ENCODE measurements at places on chromosomes 4 and X.

- DNase-seq = no peak
Observed at GRCh38 chr4:144578681-144579080, 67.3 kb upstream of the HHIP start.

GRCh38 chr4:92172203-92172602 lies 131.6 kb upstream of the GRID2 start:
- no peak for DNase-seq

GRCh38 chr4:185404031-185404430 lies 7.4 kb downstream of the ANKRD37 start:
- DNase-seq = no peak

- DNase-seq = no peak
Observed at GRCh38 chr4:165612936-165613335, 234.1 kb downstream of the CPE start.

- DNase-seq = no peak
Observed at GRCh38 chr4:17188125-17188524, 289.7 kb upstream of the LDB2 start.

DNA sequence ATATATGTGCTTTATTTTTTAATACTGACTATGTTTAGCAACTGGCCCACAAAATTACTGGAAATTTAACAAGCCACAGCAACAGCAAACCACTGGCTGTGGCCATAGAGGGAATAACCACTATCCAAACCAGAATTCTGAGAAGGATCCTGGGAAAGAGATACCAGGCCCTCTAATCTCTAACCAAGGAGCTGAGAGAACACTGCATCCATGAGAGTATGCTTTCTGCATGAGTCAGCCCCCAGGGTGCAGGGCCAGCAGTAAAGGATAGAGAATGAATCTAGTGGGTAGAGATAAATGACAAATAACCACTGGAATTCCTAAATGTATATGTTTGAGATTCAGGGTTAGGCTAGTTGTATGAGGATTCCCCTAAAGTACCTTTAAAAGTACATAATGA lies 221.8 kb downstream of the KIT start:
- DNase-seq = no peak

DNA sequence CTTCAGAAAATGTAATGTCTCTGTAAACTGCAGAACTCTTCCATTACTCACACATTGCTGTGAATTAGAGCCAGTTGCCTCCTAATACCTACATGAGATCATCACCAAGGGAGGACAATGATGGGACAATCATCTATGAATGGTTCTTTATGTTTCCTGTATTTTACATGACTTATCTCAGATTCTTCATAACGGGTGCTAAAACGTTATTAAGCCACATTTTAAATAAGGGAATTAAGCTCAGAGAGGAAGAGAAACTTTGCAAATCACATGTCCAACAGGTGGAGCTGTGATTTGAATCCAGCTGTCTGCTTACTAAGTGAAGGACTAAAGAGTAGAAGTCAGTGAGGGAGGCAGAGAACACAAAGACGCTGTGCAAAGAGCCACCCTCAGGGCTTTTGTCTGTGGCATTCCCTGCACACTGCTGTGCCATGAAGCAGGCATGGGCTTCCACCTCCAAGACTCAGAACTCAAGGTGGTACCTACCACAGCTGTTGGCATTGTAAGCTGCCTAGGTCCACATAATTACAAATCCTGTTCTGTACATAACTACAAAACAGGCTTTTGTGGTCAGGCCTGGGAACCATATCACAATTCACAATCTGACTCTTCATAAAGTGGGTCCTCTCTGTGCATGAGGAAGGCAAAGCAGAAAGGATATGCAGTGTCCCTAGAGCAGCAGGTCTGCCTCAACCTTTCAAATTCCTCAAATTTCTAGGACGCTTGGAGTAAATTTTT lies 12.8 kb downstream of the TBC1D9 start:
- no peak for DNase-seq

- no peak for DNase-seq
Observed at GRCh38 chrX:57902633-57903032, 7.6 kb downstream of the ZXDA start.

- no peak for DNase-seq
Observed at GRCh38 chr4:3365871-3366842, 73.3 kb downstream of the RGS12 start.

GRCh38 chrX:44042751-44043150 lies 69.6 kb upstream of the NDP start:
- DNase-seq = no peak

- DNase-seq = no peak
Observed at GRCh38 chrX:4935846-4936245, 1222.4 kb upstream of the PRKX start.

DNA sequence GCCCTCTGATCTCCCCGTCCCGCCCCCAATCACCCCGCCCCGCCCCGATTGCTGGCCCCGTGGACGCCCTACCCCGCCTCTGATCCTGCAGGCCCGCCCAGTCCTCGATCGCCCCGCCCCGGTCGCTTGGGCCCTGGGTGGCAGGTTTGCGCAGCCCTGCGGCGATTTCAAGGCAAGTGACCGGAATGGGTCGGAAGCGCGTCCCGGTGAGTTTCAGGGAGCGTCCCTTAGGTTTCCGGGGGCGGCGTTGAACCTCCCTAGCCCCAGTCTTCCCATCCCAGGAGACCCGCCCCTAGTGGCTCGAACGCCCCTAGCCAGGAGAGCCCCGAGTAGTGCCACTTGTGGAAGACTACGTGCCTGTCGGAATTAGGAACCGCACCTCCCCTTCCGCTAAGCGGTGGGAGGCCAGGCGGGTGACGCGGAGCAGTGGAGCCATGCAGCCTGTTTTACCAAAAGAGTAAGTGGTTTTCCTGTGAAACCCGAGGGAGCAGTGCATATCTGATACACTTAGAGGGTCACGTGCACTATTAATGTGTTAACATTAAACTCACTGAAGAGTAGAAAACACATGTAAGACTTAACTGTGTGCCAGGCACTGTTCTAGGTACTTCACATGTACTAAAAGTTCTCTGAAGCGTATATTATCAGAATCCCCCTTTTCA lies 354 bp upstream of the TEC start:
- peak; percentile 79 for DNase-seq

- no peak for DNase-seq
Observed at GRCh38 chr4:105707782-105708180, 708 bp downstream of the INTS12 start.

DNA sequence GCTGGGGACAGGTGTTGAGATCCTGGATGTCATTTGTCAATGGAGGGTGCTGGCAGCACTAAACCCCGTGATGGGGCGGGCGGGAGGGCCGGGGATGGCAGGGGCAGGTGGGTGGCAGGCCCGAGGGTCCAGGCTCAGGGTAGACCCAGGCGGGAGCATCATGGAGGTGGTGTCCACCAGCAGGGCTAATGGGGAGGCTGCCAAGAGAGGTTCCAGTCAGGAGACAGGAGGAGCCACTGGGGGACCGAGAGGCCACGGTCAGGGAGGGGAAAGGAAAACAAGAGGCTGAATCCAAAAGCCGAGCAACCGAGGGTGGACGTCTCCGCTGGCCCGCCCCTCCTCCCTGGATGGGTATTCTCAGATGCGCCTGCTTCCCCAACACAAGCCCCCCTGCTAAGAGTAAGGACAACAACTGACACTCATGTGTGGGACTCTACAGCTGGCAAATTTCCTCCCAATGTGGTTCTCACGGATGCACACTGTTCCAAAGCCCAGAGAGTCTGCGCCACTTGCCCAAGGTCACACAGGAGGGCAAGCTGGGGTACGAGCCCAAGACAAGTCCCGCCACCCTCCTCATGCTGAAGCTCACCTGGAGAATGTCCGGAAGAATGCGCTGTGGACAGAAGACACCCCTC lies 132.0 kb downstream of the CPZ start:
- DNase-seq = no peak

GRCh38 chrX:45873781-45874180 lies 671.4 kb downstream of the ZNF674 start:
- no peak for DNase-seq

- DNase-seq = no peak
Observed at GRCh38 chrX:37472836-37473235, 98.6 kb upstream of the LANCL3 start.

- no peak for DNase-seq
Observed at GRCh38 chrX:149568701-149569296, 18.5 kb downstream of the MAGEA9B start.

DNA sequence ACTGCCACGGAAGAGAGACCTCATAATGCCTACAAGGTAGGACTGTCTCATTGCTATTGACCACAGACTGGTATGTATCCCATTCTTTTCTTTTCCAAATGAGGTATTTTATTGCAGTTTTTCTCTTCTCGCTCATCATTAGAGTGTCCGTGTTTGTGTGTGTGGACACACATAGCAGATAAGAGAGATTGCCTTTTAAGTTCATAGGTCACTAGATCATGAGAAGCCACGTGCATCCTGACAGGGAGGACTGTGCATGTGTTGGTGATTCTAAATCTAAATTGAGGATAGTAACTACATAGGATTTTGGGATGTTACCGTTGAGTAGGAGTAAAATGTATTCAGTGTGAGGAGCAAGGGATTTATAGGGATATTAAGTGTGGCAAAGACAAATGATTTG lies 37.3 kb downstream of the HPGD start:
- no peak for DNase-seq

GRCh38 chr4:153542834-153543233 lies 76.7 kb downstream of the TMEM131L start:
- no peak for DNase-seq

GRCh38 chr4:67401902-67402301 lies 143.4 kb downstream of the CENPC start:
- DNase-seq = no peak

DNA sequence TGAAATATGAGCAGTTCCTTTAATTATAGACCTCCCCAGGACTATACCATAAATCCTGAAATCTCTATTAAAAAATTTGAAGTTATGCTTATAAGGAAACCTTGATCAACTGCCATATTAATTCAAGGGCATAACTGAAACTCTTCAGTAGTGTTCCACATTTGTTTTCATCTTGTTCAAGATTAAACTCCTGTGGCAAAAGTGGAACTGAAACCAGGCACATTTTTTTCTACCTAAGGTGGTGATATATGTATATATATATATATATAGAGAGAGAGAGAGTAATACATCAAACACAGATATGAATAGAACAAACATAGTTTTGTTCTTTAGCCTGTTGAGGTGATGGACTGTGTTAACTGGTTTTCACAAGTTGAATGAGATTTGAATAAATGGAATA lies 287.9 kb downstream of the DACH2 start:
- DNase-seq = no peak

DNA sequence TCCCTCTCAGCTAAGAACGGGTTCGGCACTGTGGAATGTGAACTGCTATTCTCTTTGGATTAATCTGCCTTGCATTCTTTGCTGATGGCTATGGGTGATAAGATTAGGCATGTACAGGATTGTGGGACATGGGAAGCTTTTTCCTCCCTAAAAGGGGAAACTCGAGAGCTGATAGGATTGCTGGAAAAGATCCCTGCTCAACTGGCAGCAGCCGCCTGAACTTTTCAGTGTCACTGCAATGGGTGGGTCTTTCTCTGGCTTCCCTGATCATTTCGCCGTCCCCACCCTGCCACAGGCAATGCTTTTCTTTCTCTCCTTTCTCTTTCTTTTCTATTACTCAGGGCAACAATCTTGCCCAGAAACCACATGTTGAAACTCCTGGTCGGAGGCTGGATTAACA lies 20.5 kb downstream of the PAGE2 start:
- no peak for DNase-seq

DNA sequence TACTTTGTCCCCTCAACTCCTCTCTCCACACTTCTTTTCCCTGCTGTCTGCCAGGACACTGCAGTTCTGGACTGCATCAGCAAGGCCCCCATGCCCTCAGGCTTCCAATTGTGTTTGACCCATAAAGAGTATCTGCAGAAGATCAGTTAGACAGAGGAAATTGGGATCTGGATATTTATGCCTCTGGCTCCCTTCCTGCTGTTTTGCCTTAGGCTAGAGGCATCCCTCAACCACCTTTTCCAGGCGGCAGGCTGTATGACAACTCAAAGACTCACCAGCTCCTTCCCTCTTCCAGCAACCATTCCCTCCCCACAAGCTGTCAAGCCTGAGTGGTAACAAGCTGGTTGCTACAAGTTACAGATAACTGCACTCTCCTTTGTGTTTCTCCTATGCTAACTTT lies 66.4 kb upstream of the NDP start:
- DNase-seq = no peak

GRCh38 chrX:84453351-84454246 lies 48.7 kb downstream of the HDX start:
- no peak for DNase-seq

DNA sequence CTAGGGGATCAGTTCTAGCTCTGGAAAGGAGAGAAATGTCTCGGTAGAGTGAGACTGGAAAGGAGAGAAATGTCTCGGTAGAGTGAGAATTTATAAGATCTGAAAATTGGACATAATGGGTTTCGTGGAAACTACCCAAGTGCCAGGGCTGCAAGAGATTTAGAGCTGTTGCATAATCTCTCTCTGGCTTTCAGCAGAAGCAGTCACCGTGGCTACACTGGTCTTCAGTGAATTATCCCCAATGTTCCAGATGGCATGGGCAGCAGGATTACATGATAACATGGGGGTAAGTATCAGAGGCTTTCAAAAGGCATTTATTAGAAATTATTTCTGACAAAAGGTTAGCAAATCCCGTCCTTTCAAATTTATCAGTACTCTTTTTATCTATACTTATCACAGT lies 435.5 kb downstream of the NKX6-1 start:
- no peak for DNase-seq

- DNase-seq = no peak
Observed at GRCh38 chr4:188550296-188550695, 411.1 kb downstream of the TRIML1 start.

GRCh38 chrX:11269996-11270395 lies 23.2 kb upstream of the AMELX start:
- DNase-seq = no peak

DNA sequence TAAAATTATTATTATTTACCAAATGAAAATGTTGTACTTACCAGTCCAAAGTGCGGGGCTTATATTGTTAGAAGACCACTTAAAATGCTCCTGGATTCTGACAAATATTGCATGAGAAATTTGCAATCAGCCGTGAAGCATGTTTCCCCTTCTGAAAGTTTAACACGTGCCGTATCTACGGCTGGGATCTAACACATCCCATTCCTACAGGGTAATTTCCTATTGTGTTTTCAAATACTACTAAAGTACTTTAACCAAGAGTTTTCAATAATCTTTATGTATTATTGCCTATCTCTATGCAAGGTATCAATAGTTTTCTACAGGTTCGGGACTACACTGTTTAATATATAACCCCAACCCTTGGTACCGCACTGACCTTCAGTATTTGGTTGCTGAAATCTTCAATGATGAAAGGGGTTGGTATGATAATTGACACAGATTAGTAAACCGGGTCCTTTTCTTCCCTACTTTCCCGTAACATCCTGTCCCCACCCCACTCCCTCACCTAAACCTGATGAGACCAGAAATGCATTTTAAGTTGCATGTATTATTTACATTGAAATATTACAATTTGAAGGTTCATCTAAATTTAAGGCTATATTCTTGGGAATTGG lies 795 bp upstream of the BRWD3 start:
- DNase-seq = no peak

- DNase-seq = no peak
Observed at GRCh38 chrX:119643696-119644095, 37.5 kb upstream of the NKRF start.

- DNase-seq = no peak
Observed at GRCh38 chr4:8381814-8382581, 58.5 kb downstream of the ACOX3 start.
